Activated CD4-positive, alpha-beta T cell treated with anti-CD3 and anti-CD28 coated beads, Interleukin-10, Interleukin-2, amounts not matched to agents 100 ng/mL and 50 ng/mL, durations not matched to agents 16 hours and 8 hours (primary cell): ENCODE measurements at places on chromosomes 5 and 9.

DNA sequence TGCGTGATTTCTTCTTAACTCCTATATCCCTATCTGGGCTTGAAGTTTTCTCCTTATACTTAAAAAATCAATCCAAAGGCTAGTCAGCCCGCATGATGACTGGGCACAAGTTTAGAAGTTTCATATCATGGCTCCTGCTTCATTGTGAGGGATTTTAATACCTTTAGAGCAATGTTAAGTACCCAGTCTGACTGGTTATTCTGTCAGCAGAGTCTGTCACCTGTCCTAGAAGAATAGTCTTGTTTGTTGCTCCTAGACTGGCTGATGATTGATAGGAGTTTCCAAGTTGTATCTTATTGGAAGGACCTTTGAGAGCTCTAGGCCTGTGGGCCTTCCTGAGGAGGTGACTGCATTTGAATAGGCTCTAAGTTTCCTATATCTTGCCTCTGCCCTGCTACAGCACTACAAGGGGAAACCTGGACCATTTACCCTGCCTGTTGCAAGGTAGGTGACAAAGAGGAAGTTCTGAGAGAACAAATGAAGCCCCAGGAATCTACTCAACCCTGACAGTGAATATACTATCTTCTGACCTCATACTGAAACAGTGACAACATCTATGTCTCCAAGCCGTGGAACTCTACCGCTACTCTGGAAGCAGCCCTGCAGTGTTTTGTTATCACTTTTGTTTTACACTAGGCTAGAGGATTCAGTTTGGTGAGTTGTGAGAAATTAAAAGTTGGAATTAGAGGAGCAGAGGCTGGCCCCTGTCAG lies 66.5 kb downstream of the F2RL2 start:
- peak; percentile 59 for DNase-seq

GRCh38 chr9:129745200-129745599 lies 7.6 kb downstream of the PTGES start:
- no peak for DNase-seq

DNA sequence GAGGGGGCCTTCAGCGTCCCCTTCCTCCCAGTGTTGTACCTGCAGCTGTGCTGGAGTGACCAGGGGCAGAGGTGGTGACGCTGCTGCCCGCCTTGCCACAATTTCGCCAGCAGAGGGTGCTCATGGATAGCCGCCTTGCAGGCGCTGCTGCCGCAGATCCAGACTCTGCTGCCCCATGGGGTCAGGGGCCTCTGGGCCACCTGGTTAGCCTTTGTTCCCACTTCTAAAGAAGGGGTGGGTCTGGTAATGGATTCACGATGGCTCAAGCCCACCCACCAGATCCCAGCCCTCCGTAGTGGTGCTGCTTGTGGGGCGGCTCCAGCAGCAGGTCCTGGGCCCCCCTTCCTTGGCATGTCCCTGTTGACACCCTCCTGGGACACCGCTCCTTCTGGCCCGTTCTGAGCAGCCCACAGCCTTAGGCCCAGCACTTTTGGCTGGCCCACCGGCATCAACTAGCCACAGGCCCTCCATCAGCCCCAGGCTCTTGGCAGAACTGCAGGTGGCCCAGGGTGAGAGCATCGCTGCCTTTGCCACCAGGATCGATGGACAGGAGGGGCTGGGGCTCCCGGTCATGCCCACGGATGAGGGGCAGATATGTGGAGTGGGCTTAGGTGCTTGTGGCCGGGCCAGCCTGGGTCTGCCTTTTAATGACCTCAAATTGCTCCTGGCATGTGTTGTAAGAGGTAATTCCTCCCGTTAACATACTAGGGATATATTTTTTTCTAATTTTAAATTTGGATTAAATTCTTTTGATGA lies 57.2 kb downstream of the COL5A1 start:
- DNase-seq = peak; percentile 63

DNA sequence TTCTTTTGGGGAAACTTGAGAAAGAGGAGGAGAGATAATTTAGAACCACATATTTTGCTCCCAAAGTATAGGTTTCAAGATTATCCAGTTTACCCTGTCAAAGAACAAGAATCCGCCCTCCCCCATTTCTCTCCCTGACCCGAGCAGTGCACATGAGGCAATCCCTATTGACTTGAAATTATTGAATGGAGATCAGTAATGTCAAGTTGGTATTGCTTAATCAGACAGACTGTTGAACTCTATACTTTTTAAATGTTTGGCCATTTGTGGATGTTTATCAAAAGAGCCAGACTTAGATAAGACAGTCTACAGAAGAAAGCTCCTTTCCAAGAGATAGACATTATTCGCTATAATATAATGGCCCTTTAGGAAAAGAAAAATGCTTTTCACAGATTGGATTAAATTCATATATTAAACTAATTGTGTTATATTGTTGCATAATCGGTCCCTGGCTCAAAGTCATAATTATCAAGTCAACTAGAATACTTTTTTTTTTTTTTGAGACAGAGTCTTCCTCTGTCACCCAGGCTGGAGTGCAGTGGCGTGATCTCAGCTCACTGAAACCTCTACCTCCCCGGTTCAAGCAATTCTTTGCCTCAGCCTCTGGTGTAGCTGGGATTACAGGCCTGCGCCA lies 5.3 kb downstream of the SLC25A25 start:
- DNase-seq = no peak

- DNase-seq = no peak
Observed at GRCh38 chr5:166436872-166437271, 1854.6 kb upstream of the WWC1 start.

DNA sequence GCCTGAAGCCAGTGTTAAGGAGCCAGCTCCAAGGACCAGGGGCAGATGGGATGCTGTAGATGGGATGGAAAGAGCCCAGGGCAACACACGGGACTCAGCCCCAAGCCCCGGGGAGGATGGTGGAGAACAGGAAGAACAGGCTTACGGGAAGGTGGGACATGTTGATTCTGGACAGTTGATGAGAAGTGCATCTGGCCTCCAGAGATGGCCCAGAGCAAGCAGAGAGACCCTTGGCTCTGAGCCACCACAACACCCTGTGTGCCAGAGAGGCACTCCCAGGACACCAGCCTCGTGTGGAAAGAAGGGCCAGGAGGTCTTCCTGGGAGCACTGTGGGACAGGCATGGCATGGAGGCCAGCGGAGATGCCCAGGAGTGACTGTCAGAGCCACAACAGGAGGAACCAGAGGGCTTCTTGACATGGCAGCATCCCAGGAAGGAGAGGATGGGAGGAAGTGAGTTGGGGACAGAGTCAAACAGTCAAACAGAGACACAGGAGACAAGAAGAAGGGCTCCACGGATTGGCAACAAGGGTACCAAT lies 156.3 kb upstream of the MVB12B start:
- DNase-seq = no peak

- no peak for DNase-seq
Observed at GRCh38 chr9:99825172-99826046, 3.7 kb downstream of the NR4A3 start.
